ENCODE measurements at places on chromosomes 2 and 18.
A peak's percentile ranks its signal among the peaks of the same experiment; 100 is the strongest.

GRCh38 chr2:187478719-187479118 lies 30.7 kb upstream of the CALCRL start:
- no peak for DNase-seq

DNA sequence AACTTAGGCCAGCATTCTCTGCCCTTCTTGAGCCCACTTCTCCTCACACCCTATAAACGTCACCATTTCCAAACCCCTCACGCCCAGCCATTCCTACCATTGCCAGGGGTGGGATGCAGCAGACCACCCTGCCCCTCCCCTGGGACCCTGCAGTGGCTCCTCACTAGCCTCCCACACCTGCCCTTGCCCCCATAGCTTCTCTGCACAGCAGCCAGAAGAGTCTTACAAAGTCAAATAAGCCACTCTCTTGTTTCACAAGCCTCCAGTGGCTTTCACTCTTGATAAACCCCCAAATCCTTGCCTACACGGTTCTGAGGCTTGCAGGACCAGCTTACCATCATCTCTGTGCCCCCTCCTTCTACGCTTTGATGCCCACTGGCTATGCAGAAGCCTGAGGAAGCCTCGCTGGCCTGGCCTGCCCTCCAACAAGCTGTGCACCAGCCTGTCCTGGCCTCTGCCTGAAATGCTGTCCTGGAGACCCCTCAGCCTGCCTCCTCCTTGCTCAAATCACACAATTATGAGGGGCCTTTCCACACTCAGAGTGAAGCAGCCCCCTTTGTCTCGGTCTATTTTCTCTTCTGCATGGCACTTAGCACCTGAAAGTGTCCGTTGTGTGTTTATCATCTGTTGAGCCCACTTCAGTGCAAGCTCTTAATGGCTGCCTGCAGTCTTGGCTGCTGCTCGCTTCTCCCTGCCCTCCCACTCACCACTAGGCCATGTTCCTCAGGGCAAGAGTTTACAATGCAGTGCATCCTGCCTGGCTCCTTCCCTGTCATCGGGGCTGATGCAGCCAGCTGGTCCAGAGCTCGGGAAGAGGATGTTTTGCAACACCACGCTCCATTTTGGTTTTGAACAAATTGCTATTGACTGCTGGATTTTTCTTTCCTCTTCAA lies 82.6 kb upstream of the RGPD5 start:
- DNase-seq, result no peak

- DNase-seq, result no peak
Measured at GRCh38 chr18:60898111-60898510, 435.1 kb upstream of the CDH20 start.

GRCh38 chr2:11571170-11571569 lies 37.3 kb downstream of the GREB1 start:
- no peak for DNase-seq

GRCh38 chr18:33833842-33834241 lies 255.8 kb downstream of the ASXL3 start:
- DNase-seq, result no peak

DNA sequence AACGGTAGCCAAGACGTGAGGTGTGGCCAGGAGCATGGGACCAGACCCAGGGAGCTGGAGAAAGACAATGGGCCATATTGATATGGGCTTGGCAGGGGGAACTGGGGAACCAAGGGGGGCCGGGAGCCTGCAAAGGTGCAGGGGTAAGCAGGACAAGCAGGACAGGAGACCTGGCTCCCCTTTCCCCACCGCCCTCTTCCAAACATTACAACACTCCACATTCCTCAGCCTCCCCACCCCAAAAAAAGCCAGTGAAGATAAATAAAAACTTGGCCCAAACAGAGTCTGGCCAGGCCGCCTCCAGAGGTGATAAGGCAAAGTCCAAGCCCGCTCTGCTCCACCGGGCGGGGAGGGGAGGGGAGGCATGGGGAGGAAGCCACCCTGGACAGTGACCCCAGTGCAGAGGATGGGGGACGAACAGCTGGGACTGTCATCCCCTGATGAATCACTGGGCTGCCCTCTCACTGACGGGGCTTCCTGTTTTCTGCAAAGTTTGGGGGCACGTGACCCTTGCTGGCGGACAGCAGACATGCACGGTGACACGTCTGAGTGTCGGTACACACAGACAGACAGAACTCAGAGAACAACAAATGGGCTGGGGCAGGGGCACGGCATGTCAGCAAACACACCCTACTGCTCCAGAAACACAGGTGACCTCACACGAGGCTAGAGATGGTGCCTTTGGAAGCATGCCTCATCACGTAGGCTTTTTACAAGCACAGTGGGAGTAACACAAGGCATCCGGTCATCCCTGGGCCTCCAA lies 100.2 kb downstream of the TNS1 start:
- DNase-seq, result no peak

GRCh38 chr2:120879431-120880295 lies 144.0 kb downstream of the GLI2 start:
- DNase-seq, result no peak

DNA sequence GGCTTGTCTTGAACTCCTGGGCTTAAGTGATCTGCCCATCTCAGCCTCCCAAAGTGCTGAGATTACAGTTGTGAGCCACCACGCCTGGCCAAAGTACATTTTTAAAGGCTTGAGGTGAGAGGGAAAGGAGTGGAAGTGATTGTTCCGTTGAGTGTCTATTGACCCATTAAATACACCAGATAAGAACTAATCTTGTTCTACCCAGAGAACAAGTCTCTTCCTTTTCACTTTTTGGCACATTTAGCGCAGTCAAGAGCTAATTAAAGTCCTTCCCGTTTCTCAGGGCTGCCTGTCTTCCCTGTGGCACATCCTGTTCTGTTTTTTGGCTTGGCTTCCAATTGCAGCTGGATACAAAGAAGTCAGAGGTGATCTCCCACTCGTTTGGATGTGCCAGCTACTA lies 172.3 kb downstream of the ALPK2 start:
- no peak for DNase-seq

GRCh38 chr18:64132871-64133270 lies 16.0 kb downstream of the LINC00305 start:
- DNase-seq, result no peak

DNA sequence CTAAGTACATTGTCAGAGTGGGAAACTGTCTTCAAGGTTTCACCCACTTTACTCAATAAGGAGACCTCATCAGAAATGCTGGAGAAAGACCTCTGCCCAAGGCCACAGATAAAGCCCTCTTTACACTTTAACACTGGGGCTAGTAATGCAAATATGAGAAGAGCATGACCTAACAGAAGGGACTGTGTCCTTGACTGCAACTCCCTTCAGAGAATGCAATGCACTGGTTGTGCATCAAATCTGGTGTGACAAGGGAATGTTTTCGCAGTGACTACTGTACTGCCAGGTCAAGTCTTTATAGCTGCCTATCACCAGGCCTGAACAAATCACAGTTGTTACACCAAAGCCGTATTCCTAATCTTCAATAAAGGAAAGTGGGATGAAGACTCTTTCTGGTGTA lies 28.6 kb downstream of the CDH19 start:
- DNase-seq, result no peak

- DNase-seq, result no peak
Measured at GRCh38 chr18:61398961-61399705, 65.9 kb downstream of the CDH20 start.

DNA sequence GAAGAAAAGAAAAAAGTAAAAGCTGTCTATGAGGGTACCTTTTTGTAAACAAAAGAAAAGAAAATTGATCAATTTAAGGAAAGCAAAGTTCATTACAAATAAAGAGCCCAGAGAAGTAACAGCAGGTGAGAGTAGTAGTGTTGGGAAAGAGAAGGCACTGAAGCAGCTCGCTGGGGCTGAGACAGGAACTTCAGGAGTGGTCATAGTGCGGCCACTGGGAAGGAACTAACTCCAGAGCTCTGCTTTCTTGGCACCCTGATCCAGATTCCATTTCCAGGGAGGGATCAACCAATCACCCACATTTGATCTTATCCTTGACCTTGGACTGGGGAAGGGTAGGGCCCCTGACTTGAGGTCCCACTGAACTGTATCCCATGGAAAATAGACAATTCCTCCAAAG lies 617.6 kb downstream of the CPS1 start:
- DNase-seq, result no peak

GRCh38 chr2:226312155-226312554 lies 487.5 kb downstream of the IRS1 start:
- no peak for DNase-seq

- no peak for DNase-seq
Measured at GRCh38 chr2:228503731-228504130, 322.2 kb upstream of the SPHKAP start.

DNA sequence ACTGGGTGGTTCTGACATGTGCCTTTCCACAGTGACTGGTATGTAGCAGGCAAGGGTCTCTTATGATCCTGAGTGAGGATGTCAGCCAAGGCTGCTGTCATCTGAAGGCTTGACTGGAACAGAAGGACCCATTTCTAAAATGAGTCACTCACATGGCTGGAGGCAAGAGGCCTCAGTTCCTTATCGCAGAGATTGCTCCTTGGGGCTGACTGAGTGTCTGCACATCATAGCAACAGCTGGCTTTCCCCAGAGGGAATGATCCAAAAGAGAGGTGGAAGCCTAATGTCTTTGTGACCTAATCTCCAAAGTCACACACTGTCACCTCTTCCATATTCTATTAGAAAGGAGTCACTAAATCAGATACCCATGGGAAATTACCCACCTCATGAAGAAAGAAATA lies 114.0 kb downstream of the NEDD4L start:
- DNase-seq, result no peak

- DNase-seq, result no peak
Measured at GRCh38 chr2:54081574-54081973, 33.8 kb upstream of the ACYP2 start.

GRCh38 chr2:180962727-180963314 lies 17.6 kb upstream of the UBE2E3 start:
- no peak for DNase-seq

GRCh38 chr2:215377283-215377682 lies 58.6 kb downstream of the FN1 start:
- DNase-seq, result no peak

- DNase-seq, result no peak
Measured at GRCh38 chr2:205405194-205405593, 277.1 kb upstream of the NRP2 start.

- no peak for DNase-seq
Measured at GRCh38 chr2:181648478-181649155, 8.3 kb downstream of the CERKL start.

DNA sequence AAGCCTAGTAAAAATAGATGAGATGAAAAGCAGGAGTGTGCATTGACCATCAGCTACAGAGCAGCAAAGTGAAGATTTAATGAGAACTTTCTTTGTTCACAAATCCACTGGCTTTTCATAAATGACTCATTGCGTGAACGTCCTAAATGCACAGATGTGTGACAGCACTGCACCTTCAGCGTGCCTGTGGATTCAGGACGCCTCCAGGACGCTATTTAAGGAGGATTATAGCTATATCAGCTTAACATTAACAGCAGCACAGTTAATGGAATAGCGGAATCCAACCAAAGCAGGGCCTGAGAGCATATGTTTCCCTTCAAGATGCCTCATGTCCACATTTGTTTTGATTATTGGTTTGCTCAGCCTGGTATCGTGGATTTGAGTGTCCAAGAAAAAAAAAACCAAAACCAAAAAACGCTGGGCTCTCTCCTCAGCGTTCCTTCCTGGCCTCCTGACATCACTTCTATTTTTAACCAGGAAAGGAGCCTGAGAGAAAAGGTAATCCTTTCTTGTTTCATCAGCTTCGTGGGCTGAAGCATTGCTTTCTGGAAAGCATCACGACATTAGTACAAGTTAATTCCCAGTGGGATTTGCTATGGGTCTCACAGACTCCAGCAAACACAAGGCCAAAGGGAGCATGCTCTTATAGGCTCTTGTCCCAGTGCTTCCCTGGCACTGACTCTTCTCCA lies 447.0 kb upstream of the SMIM21 start:
- DNase-seq, result no peak

DNA sequence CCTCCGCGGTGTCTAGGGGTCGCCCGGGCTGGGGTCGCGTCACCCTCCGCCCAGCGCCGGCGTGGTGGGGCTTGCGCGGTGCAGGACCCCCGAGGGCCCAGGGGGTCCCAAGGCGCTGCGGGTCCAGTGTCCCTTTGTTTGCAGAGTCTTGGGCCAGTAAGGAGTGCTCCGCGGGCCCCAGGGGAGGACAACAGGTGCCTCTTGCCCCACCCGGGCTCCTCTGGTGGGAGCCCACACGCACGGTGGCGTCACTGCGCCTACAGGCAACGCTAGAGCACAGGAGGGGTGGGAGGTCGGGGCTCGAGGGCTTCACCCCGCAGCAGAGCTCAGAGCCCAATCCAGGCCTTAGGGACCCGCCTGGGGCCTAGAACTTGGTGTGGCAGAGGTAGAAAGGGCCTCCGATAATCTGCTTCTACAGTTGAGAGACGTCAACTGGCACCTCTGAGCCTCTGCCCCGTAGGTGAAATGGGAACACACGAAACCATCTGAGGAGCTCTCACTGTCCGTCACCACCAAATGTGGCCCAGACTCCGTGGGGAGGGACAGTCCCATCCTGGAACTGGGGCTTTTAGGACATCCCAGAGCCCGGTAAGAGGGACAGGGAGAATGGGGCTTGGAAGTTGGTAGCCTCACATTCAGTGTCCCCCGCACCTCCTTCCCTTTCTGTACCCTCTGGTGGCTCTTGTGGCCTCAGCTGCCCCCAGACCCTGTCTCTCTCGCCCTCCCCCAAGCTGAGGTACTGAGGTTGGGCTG lies 1.4 kb downstream of the ARID5A start:
- peak; percentile 54 for DNase-seq

DNA sequence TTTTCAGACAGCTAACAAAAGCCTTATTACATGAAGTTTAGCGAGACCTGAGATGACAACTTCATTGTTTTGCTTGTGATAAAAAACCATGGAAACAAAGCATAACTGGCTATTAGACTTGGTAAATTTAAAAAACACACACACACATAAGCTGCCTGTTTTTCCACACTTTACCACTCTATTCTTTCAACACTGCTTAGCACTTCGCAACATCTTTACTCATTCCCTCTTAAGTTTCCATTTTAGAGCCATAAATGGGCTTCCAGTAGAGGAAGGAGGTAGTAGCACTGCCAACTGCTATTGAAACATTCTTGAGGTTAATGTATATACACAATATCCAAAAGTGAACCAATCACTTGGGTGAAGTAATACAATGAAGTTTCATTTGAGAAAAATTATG lies 54.1 kb downstream of the BAZ2B start:
- no peak for DNase-seq

DNA sequence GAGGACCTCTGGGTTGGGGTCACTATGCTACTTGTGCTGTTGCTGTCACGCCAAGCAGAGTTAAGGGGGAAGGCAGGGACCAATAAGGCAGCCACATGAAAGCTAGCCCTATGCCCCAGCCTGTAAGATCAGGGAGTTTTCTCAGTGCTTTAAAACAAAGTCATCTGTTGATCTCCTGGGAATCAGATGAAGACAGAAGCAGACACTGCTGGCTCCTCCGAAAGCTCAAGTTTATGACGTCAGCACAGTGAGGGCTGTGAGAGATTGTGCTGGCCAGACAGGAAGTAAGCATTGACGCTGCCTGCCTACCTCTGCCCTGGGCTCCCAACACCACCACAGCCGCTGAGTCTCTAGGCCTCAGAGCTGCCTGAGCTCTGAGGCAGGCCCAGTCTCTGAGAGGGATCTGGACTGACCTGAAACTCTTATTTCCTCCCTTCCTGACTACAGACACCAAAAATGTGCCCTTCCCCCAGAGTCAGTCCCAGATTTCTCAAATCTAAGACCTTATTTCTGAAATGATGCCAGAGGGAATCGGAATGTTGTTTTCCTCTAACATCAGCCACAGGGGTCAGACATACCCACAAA lies 118.1 kb upstream of the EPAS1 start:
- peak; percentile 36 for DNase-seq

Measured in activated CD4-positive, alpha-beta T cell treated with anti-CD3 and anti-CD28 coated beads for 4 hours (primary cell).